ENCODE measurements at places on chromosomes 12 and 14.
A peak's percentile ranks its signal among the peaks of the same experiment; 100 is the strongest.

DNA sequence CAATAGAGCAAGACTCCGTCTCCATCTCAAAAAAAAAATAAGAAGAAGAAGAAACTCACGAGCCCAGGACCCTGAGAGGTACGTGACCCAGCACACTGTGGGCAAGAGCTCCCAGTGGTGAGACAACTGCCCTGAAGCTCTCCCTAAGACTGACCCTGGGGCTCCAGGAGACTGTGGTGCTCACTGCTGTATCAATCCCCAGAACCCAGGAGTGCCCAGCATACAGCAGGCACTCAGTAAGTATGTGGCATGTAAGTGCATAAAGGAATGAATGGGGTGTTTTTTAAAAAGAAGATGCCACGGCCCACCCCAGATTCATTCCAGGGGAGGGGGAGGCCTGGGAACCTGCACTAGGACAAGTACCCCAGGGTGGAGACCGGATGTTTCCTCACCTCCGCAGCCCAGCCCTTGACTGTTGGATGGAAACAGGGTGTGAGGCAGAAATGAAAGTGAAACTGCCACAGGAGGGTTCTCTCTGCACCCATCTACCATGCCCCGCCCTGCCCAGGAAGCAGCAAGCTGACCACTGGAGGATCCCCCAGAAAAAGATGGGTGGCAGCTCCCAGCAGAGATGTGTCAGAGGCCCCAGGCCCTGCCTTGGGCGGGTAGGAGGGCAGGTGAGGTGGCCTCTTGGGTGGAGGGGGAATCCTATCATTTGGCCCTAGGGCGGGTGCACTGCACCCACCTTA lies 12.2 kb downstream of the ITPK1 start:
- DNase-seq, result no peak

- no peak for DNase-seq
These were observed 2.8 kb downstream of the NXPH4 start for GRCh38 chr12:57219205-57219992.

DNA sequence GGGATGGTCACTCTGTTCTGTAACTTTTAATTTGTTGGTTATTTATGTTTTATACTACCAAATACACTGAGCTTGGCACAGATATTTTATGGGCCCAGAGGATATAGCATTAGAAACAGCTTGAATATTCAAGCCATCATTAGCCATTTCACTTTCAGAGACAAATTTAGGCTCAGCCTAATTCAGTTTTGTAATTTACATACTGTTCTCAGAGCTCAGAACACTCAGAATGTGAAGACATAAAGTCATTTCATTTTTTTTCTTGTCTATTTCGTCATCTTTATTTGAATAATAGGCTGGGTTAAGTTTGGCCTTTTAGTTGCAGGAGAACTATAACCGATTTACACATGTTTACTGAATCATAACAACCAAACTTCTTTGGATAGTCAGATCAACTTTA lies 361.7 kb downstream of the SNAPC1 start:
- DNase-seq, result no peak

GRCh38 chr14:100547633-100548294 lies 39.5 kb downstream of the BEGAIN start:
- DNase-seq, result no peak

DNA sequence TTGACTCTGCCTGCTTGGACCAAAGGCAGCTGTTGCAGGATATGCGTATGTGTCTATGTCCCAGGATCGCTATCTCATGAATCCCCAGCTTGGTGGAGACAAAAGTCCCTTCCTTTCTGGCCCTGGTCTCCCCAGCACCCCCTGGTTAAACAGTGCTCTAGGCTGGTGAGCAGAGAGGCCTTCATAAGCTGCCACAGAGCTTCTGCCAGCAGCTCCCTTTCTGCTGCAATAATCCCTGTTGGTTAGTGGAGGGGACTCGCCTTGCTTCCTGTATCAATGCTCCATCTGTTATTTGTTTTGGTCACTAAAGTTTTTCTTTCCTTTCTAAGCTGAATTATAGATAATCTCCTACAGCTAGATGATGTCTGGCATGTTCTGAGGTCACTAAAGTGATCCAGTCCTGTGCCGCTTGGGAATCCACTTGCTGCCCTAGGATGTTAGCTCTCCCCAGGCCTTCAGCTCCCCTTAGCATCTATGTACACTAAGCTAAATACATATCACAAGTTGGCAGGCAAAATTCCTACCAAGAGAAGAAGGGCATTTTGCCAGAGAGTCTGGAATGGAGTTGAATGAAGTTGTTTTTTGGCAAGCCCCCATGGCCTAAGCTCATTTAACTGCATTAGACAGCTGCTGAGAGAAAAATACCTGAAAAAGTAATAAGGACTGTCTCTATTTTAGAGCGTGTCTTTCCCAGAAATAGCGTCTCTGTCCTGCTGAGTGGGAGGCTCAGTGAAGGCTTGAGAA lies 47.8 kb downstream of the RDH12 start:
- DNase-seq, result no peak

DNA sequence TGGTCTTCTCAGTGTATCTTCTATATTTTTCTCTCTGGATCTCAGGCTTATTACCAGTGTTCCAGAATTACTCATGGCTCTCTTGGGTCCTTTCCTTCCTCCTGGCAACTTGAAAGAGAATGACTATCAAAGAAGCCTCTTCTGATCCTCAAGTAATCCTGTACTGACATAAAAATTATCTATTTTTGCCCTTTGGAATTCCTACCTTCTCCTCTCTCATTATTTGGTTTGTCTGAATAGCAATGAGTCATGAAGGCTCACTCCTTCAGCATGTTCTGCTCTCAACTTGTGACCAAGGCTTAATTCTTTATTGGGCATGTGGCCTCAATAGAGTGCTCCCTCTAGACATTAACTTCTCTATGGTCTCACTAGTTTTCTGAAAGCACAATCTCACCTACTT lies 553.6 kb upstream of the ATP2B1 start:
- DNase-seq, result no peak

DNA sequence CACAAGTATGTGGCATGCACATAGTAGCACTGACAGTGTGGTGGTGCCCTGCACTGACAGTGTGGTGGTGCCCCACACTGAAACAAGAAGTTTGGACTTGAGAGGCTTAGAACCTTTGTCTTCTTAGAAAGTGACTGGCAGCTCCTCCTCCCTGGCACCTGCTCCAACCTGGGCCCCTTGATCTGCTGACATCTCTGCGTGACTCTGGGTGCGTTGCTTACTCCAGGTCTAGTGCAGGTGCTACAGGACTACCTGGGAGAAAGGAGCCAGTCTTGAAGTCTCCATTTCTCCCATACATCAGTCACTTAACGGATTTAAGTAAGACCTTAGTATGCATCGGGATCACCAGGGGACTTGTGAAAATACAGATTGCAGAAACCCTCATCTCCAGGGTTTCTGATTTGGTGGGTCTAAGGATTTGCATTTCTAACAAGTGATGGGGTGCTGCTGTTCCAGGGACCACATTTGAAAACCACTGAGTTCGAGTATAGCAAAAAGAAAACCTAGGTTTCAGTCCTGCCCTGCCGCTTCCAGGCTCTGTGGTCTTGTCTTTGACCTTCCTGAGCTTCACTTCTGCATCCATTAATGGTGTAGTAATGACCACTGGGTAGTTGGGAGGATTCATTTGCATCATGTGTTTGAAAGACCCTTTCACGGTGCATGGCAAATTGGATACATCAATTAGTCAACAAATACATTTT lies 15.7 kb downstream of the NINJ2 start:
- DNase-seq, result no peak

GRCh38 chr14:45140661-45141187 lies 5.0 kb downstream of the FANCM start:
- DNase-seq, result no peak

DNA sequence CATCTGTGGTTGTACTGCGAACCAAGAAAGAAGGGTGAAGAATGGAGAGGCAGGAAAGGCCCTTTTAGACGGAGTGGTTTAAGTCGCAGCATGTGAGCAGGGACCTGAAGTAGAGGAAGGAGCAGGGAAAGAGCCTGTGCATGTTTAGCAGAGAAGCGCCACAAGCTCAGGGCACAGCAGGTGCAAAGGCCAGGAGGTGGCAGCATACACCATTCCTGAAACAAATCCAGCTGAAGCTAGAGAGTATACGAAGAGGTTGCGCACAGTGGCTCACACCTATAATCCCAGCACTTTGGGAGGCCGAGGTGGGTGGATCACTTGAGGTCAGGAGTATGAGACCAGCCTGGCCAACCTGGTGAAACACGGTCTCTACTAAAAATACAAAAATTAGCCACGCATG lies 49.9 kb downstream of the HELB start:
- no peak for DNase-seq

DNA sequence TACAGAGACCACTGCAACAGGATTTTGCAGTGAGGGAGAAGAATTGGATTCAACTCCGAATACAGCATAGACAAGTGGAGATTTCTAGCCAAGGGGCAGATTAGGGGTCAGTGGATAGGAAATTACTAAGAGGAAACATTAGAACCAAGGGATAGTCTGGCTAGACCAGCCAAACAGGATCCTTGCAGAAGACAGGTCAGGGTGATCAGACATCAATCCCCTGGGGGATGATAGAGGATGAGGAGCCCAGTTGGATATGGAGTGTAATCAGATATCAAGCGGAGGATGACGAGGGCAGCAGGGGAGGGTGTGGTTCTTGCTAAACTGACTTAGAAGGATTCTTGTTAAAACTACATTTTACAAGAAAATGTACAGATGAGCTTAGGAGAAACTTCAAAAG lies 424.4 kb downstream of the DAD1 start:
- DNase-seq, result no peak

DNA sequence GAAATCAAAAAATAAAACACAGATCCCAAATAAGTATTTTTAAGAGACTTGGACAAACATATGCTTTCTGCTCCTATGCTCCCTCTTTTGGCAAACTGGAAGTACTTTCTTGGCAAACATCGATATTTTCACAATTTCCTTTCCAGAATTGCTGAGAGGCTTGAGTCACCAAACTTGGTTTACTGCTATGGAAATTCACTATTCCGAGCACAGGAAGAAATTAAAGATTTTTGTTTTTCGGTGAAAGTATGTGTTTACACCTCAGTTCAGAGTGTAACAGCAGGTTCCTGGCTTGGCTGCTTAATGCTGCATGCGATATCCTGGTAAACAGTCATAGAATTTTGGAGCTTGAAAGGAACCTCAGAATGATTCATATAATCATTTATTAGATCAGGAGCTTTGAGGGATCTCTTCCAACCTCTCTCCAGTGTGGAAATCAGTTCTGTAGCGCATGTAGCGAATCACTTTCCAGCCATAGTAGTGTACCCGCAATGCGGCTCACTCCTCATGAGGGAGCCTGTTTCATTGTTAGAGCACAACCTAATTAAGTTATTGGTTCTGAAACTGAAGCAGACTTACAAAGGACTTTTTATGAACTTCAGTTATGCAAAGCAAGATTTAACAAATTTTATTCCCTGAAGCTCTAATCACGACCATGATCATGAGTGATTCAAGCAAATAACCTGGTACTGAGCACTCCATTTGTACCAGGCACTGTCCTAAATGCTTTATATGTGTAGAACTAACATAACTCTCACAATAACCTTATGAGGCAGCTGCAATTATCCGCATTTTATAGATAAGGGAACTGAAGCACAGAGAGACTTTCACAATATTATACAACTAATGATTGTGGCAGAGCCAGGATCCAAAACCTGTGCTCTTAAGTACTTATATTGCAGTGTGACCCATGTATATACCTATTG lies 56.4 kb upstream of the ATP2A2 start:
- DNase-seq, result peak; percentile 81

DNA sequence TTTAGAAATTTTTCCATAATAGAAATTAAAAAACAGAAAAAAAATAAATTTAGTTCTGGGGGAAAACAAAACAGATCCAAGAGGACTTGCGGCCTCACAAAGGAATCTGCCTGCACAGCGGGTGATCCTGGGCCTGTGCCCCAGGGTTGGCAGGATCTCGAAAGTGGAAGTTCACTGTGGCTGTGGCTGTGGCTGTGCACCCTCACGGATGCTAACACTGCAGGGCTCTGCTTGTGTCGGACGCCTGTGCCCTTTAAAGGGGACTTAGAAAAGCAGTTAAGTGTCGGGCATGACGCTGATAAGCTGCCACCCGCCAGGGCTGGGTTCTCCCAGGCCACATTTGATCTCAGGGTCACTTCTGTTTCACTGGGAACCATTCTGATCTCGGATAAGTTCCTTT lies 209.1 kb downstream of the TTC7B start:
- DNase-seq, result no peak

- no peak for DNase-seq
These were observed 502.2 kb upstream of the USP15 start for GRCh38 chr12:61757831-61758505.

- no peak for DNase-seq
These were observed 54.9 kb upstream of the NCOR2 start for GRCh38 chr12:124622331-124622730.

All from AG09309 (cell line).